GM03348 (cell line): ENCODE measurements at places on chromosomes 6 and 20.

DNA sequence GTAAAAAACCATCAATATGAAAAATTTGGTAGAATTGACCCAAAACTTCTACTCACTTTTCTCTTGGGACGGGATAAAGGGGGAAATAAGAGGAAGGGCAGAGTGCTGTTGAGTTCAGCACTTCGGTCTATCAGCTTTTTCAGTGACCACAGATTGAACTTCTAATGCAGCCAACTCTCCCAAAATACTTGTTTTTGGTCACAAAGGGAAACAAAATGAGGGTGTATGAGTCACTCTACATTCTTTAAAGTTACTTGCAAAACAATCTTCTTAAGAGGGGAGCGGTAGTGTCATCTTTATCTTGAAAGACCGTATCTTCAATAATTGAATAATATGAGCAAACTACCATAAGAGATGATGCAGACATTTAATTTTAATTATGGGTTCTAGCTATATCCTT is 661.3 kb downstream of the CD109 start:
- DNase-seq: peak; percentile 37

DNA sequence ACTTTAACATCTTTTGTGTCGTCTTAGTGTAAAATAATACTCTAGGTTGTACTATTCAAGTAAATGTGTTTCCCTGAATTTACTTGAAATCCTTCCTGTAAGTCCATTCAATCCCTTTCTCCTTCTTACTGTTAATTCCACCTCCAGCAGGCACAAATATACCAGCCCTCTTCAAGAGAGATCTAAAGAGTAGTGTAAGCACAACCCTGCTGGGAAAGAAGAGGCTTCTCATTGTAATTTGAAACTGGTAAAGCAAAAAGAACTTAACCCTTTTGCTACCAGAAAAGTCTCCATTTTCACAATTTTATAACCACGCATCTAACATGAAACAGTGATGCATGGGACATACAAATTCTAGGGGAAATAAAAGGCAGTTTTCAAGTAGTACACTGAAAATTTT is at the start of gene BMP5:
Gene BMP5, minus strand, starts transcription at position 191 of the 400 bp plus-strand sequence. CDS start 725 bp downstream, outside the sequence.
- DNase-seq: no peak

DNA sequence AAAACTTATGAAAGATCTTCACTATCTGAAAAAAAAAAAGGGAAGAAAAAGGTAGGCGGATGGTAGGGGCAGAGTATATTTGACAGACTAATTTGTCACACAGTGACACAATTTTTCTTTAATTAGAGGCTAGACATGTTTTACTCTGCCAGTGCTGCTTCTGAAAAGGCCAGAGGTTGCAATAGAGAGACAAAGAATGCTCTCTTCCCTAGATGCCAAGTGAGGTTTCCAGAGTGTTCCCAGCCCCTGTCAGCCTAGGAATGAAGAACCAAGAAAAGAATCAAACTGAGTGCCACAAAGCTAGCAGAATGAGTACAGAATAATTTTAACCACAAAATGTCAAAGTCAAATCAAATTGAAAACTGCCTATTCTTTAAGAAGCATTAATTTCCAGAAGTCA is 13.0 kb downstream of the PNISR start:
- no peak for DNase-seq

GRCh38 chr6:40634429-40634828 is 47.3 kb upstream of the LRFN2 start:
- no peak for DNase-seq

- no peak for DNase-seq
Observed at GRCh38 chr6:74480561-74480960, 725.3 kb downstream of the COL12A1 start.

- no peak for DNase-seq
Observed at GRCh38 chr6:23705697-23706096, 420.3 kb upstream of the NRSN1 start.

DNA sequence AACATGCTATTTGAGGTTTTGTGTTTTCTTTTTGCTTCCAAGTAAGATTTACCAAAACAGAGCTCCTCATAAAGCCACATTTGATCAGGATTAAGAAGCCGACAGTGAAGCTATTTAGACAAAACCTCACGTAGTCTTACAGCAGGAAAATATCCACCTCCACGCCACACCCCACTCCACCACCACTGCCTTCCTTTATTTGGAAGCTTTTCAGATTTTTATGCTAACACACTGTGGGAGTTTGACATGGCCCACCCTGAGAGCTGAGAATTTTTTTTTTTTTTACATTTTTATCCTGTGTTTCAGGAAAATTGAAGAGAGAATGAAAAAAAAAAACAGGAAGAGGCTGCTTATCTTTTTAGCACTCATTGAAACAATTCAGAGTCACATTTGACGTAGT is 104.8 kb upstream of the MC3R start:
- DNase-seq: no peak

DNA sequence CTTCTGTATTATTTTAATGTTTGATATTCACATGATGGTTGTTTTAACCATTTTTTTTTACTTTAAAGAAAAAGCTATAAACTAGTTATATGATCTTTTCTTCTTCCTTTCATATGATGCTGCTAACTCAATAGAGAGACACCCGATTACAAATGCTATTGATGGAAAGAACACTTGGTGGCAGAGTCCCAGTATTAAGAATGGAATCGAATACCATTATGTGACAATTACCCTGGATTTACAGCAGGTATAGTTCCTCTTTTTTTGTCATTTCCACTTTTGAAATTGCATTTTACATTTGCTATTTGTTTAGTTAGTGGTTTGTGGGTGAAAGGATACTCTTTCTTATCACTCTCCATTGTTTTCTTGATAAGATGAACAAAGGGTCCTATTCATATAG is 176.7 kb downstream of the LAMA2 start:
- DNase-seq: no peak

- DNase-seq: no peak
Observed at GRCh38 chr6:103872678-103873077, 987.0 kb downstream of the HACE1 start.

DNA sequence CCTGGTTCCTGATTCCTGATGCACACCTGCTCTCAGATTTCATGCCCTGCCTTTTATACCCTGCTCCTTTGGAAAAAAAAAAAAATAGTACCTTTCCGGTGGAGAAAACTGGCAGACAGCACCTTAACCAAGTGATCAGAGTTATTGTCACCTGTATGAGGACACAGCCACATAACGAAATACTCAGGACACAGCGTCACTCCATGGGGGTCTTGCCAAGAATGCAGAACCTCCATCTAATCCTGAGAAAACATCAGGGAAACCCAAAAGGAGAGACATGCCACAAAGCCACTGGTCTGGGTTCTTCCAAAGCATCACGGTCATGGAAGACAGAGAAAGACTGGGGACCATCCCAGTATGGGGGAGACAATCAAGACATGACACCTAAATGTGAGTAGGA is 29.1 kb downstream of the BFSP1 start:
- no peak for DNase-seq

DNA sequence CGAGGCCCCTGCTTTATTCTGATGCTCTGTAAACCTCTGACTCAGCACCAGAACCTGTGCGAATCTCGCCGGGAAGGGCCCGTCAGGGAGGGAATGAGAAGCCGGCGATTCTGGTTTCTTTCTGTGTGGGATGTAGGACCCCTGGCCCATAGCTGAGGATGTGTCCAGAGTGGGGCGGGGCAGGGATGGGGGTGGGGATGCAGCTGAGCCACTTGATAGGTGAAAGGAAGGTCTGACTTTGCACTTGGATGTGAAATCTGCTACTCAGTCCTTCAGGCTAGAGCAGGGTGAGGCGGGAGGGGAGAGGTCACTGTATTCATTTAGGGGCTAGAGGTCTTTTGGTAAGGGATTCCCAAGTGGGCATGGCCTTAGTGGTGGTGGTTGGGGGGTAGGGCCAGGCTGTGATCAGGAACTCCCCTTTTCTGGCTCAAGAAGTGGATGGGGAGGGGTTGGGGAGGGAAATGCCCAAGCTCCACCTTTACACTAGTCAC is 2.3 kb downstream of the TOX2 start:
- DNase-seq: no peak

GRCh38 chr6:106512048-106512967 is 117.0 kb downstream of the RTN4IP1 start:
- DNase-seq: peak; percentile 66

- DNase-seq: no peak
Observed at GRCh38 chr6:100472674-100473073, 8.0 kb upstream of the SIM1 start.

DNA sequence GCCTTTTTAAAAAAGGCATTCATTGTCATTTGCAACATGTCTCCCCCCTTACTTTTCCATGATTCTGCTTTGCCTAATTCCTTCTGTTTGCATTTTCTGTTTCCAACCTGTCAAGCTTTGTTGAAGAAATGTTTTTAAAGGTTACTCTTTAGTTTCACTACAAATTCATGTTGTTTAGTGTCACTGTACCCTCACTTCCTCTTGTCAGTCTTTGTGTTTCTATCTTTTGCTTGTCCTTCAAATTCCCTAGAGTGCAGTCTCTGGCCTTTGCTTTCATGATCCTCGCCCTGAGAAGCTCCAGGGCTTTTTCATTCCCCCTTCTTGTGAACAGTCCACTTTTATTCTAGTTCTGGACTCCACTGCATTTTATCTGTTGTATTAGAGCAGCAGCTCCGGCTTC is 90.6 kb downstream of the MAP3K4 start:
- DNase-seq: no peak

GRCh38 chr6:105515054-105515453 is 112.2 kb upstream of the PREP start:
- no peak for DNase-seq

- DNase-seq: no peak
Observed at GRCh38 chr6:65830151-65830550, 123.1 kb upstream of the EYS start.

DNA sequence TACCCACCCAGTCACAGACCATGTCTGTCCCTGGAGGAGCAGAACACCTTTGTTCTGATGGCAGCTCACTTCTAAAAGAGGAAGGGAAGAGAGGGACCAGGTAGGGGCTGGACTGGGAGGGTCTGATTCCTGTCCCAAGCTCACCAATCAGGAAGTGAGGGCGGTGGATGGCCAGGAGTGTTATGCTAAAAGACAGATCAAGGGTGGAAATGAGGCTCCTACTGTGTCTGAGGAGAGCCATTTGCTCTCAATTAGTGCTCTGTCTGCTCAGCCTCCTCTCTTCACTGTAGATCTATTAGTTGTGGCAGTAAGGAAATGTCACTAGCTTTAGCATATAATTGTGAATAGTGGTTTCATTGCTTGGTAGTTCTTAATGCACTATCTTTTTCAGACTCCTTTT is 72.5 kb downstream of the ARMC2 start:
- DNase-seq: no peak

DNA sequence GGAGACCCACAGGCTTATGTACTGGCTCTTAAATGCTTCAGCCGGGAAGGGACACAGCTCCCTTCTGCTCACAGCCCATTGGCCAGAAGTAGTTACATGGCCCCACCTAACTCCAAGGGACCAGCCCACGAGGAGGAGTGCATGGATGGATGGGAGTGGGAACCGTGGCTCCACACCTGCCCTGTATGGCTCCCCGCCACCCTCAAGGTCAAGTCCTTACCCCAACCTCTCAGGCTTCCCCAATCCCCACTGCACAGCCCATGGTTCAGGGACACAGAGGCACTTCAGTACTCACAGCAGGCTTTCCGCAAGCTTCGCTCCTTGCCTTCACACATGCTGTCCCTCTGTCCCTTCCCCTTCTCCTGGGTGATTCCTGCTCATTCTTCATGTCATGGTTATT is 137.9 kb upstream of the KCNG1 start:
- DNase-seq: no peak

GRCh38 chr6:90574610-90575009 is 12.3 kb downstream of the MAP3K7 start:
- DNase-seq: peak; percentile 13

DNA sequence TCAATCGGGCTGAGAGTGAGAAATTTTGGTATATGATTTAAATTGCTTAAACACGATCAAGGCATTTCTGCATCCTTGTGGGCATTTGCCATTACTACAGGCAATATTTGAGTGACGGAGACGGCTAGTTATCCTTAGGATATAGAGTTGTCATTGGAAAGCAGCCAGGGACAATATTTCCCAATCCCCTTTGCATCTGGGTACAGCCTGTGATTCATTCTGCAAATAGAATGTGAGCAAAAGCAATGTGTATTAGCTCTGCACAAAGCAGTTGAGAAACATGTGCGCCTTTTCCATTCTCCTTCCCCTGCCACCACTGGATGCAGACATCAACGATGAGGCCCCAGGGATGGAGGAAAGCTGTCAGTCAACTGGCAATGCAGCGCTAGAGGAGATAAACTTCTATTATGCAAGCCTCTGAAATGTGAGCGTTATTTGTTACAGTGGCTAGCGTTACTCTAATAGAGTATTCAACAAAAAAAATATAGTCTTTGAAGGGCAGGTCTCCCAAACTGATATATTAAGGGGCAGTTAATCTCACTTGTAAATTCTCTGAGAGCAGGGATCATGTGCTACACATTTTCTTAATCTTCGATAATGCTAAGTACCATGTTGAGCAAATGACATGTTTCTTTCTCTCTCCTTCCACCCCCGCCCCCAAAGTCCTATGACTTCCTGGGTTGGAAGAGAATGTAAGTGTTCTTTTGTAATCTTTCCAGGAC is 37.1 kb upstream of the NCOA3 start:
- DNase-seq: peak; percentile 86

- DNase-seq: no peak
Observed at GRCh38 chr6:16229700-16230099, 8.7 kb upstream of the GMPR start.

- DNase-seq: no peak
Observed at GRCh38 chr6:6091608-6092002, 84.9 kb upstream of the NRN1 start.

DNA sequence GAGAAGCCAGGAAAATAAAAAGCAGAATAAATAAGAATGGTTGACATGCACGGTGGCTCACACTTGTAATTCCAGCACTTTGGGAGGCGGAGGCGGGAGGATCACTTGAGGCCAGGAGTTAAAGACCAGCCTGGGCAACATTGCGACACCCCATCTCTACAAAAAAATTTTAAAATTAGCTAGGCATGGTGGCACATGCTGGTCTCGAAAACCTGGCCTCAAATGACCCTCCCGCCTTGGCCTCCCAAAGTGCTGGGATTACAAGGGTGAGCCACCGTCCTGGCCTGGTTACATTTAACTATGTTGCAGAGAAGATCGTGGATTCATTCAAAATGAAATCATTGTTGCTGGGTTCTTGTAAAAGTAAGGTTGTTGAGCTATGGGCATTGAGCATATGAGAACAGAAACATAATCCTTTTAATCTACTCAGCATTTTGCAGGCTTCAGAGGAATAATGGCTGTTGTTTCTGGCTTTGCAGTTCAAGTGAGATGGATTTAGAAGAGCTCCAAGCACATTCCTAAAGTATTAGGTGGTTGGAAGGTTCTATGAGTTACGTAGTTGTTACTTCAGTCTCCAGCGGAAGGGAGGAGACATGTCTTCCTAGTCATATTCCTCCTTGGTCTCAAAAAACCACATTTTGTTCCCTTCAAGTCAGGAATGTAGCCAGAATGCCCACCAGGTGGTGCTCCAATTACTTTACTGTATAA is 45.6 kb upstream of the RAB23 start:
- DNase-seq: peak; percentile 86

- DNase-seq: no peak
Observed at GRCh38 chr6:389622-390021, 1.9 kb upstream of the IRF4 start.
